Stimulated activated CD4-positive, alpha-beta T cell treated with anti-CD3 and anti-CD28 coated beads, Interleukin-12 subunit alpha, Interleukin-12 subunit beta, amount 100 ng/mL, for 24 hours (primary cell): ENCODE measurements at places on chromosomes 12 and 14.

DNA sequence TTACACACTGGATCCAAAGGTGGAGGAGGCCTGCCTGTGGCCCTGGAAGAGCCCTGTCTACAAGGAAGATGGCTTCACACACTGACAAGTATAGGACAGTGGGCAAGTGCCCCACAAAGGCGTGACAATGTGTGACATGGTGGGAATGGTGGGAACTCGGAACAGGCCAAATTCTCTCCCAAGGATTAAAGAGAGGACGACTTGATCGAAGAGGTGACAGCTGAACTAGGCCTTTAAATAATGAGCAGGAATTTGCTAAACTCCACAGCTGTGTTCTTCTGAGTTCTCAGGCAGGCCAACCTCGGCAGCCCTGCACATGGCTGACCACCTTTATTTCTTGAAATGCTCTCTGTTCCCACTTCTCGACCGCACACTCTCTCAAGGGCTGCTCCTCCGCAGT is 23.8 kb downstream of the POMT2 start:
- DNase-seq = no peak

GRCh38 chr12:26271889-26272492 is 76.6 kb downstream of the SSPN start:
- DNase-seq = no peak

DNA sequence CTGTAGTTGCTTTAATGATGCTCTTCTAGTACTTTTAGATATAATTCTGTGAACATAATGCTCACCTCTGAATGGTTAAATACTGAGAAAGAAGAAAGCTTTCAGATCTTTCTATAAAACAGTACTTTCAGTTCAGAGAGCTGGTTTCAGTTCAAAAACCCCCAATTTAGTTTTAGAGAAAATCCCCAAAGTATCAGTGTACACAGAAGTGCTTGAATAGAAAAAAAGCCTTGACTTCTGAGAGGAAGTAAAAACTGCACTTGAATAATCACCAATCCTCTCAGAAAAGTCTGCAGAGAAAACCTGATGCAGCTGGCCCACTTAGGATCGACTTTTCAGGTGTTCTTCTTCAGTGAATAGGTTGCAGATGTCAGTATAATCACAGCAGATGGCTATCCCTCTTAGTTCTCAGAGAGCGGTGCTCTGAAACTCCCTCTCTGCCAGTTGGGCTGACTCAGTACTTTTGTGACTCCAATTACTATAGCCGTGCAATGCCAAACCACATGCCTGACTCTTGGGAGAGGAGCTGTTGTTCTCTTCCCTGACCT is 616.3 kb downstream of the LRFN5 start:
- no peak for DNase-seq

- no peak for DNase-seq
Measured at GRCh38 chr12:75452675-75453330, 27.8 kb upstream of the GLIPR1 start.

- no peak for DNase-seq
Measured at GRCh38 chr12:130552483-130552996, 163.6 kb downstream of the RIMBP2 start.

DNA sequence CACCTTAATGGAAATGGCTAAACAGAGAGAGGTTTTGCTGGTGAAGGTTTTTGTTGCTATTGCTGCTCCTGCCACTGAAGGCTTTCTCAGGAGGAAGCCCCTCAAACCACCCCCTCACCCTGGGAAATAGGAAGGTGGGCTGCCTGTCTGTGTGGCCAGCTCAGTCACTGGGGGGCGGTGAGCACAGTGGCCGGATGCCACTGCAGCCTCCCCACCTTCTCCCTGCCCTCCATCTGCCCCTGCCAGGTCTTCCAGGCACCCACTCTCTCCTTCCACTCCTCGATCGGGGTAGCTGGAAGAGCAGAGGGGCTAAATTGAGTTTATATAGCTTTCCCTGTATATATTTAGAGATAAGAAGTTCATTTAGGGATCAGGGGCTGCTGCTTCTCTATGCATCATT is 80.8 kb downstream of the PAPOLA start:
- no peak for DNase-seq

DNA sequence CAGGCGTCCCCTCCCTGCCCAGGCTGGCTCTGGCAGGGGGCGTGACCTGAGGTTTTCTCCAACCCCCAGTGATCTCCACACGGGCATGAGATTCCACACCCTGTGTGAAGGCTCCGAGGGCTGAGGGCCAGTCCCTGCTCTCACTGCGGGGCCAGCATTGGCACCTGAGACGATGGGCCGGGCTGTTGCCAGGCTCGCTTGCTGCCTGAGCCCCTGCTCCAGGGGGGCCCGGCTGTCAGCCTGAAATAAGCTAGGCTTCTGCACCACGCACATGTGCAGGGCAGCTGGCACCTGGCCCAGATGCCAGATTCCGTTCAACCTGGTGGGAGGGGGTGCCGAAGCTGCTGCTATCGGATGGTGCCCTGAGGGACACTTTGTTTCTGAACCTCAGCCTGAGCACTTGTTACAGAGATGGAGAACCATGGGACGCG is 196.5 kb upstream of the PRMT8 start:
- DNase-seq = no peak

DNA sequence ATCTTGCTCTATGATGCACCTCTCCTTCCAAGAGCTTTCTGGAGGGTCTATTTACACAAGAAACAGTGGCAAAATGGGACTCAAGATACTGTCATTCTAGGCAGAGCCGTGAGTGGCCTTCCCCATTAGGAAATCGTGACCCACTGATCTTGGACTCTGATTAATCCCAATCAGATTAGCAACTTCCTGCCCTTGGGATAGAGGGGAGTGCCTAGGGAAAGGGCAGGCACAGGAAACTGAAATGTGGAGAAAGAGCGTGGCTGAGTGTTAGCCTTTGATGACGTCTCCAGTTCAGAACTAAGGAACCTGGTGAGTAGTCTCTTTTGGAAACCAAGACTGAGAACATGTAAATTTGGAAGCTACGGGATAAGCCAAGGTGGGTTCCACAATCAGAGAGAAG is 76.1 kb downstream of the NUAK1 start:
- no peak for DNase-seq

DNA sequence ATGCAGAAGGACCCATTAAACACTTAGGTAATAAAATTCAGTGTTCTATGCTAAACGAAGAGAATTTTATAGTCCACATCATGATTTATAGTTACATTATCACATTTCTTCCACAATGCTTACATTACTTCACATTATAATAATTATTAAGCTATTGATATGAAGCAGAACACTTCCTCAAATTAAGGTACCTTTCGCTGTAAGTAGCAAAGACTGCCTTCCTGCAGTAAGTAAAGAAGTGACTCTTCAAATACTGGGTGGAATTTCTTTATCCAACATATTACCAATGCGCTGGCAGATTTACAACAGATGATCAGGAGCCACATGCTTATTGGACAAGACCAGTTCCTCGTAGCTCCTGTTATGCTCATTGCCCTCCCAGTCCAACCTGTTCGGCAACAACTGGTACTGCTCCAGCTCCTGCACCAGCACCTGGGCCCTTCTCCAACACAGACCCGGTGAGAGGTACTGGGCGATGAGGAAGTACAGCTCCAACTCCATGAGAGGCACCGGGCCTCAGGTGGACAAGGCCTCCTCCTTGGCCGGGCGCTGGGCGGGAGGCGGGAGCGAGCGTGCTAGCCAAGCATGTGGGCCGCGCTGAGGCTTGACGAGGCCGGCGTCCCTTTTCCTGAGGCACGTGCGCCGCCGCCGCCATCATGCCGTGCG is 210.7 kb upstream of the ATP2B1 start:
- DNase-seq = no peak

DNA sequence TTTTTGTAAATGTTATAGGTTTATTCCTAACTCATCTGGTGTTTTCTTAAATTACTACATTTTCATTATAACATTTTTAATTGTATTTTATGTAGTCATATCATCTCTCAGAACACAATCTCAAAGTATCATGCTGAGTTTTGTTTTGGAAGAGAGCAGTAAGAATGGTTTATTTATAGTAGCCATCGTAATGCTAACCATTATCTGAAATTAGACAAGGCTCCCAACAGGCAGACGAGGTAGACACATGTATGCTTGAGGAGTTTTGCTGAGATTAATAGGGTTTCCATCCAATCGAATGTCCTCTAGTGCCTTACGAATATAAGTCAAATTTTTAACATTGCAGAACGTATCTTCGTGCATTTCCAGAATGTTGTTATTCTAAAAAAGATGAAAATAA is 9.0 kb upstream of the CCER1 start:
- no peak for DNase-seq
